ENCODE measurements at places on chromosomes 11 and 22. TPM values are rescaled to one million over a fixed set of nuclear protein-coding genes. Genes with fewer than 3 reads are reported as not detected.

Gene PNPLA5
- total RNA-seq = not detected

Gene SLC5A12
- 3.4 TPM for total RNA-seq

Gene KIAA1671
- 14.5 TPM for total RNA-seq

Gene SCGB1D2
- total RNA-seq = not detected

GRCh38 chr11:34721646-34722045 is 100.8 kb downstream of the EHF start:
- no peak for DNase-seq

DNA sequence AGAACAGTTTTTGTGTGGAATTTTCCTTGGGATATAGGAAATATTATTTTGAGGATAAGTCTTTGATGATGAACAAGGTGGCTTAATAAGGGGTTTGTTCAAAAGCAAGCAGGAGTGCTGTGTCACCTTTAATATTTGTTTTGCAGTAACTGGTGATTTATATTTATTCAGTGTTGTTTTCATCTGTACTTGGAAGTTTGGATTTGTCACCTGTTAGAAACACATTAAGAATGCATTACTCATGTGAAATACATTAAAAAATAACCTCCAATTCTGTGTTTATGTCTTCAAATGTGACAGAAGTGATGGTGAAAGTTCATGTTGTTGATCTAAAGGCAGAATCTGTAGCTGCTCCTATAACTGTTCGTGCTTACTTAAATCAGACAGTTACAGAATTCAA is 70.5 kb downstream of the DKK3 start:
- DNase-seq = no peak

- no peak for DNase-seq
These were observed 5.1 kb upstream of the RPS6KA4 start for GRCh38 chr11:64353715-64354506.

DNA sequence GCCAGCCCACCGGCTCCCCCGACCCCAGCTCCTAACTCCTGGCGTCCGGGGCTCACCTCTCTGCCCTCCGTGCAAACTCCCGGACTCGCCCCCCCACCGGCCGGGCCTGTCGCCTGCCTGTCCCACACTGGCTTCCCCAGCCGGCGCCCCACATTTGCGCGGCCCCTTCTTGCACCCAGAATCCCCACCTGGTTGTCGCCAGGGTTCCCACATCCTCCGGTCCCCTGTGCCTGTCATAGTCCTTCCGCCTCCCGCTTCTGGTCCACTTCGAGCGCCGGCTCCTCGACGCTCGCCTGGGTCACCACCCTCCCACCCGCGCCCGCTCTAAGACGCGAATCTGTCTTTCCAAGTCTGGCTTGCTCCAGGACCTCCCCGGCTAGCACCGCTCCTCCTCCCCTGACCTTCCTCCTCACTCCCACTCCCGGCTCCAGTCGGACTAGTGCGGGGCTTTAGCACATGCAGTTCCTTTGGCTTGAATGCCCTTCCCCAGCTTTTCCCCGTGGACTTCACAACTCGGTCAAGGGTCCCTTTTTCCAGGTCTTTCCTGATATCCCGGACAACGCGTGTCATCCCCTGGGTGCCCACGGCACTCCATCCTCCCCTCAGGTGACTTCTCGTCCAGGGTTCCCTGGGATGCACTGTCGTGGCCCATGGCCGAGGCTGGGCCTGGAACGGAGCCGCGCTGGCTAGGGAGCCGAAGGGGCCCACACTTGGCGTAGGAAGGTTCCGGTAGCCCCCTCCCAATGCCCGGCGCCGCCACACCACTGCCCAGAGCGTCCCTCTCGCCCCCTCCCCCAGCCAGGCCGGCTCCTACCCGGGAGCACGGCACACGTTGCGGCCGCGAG is 635 bp downstream of the SCARF2 start:
- no peak for DNase-seq

GRCh38 chr11:34540870-34541269 is 27.3 kb upstream of the ELF5 start:
- DNase-seq = no peak

DNA sequence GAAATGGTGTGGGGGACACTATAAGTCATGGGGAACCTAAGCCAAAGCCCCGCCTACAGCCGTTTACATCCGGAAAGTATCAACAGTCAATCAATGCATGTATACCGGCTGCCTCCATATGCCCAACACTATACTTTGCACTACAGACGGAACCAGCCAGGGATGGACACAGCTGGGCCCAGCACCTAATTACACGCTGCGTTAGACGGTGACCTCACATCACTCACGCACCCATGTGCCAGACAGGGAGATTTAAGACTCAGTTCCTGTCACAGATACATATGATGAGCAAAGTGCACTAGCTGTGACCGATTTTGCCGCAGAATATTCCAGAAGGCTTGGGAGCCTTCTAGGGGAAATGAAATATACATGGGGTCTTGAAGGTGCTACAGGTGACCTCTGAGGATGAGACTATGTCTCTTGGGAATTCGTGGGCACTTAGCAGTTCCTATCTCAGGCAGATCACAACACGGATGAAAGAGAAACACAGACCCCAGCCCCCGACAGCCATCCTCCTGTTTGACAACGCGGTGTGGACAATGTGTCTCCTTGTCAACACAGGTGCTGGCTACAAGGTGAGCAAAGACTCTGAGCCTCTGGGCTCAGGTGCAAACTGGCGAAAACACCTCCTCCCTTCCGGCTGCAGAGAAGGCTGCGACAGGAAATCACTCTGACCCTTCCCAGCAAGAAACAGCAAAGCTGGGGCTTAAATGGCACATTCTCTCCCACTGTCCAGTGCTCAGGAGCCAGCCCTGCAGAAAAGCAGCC is 8.0 kb downstream of the AHNAK start:
- DNase-seq = no peak

GRCh38 chr22:30922151-30922611 is 46.4 kb downstream of the MORC2 start:
- no peak for DNase-seq

GRCh38 chr11:45847911-45848316 is 639 bp downstream of the CRY2 start:
- DNase-seq = peak; percentile 16

GRCh38 chr11:122436188-122436555 is 219.3 kb upstream of the UBASH3B start:
- DNase-seq = no peak
